ENCODE measurements at places on chromosomes 6 and 20. TPM values are rescaled to one million over a fixed set of nuclear protein-coding genes. Genes with fewer than 3 reads are reported as not detected.

The BPI gene
- not detected for total RNA-seq

The CLIC5 gene
- total RNA-seq: not detected

The RCAN2 gene
- 0.88 TPM for total RNA-seq

The LTB gene
- total RNA-seq: not detected

The PMEPA1 gene
- 1.0 TPM for total RNA-seq

The RWDD2A gene
- total RNA-seq: 8.1 TPM

The FNDC11 gene
- 0.43 TPM for total RNA-seq

All from placental pericyte (primary cell).